AG09319 (cell line): ENCODE measurements at places on chromosomes 16 and 17.

GRCh38 chr16:57044931-57045693 is 47.3 kb upstream of the CPNE2 start:
- no peak for DNase-seq

DNA sequence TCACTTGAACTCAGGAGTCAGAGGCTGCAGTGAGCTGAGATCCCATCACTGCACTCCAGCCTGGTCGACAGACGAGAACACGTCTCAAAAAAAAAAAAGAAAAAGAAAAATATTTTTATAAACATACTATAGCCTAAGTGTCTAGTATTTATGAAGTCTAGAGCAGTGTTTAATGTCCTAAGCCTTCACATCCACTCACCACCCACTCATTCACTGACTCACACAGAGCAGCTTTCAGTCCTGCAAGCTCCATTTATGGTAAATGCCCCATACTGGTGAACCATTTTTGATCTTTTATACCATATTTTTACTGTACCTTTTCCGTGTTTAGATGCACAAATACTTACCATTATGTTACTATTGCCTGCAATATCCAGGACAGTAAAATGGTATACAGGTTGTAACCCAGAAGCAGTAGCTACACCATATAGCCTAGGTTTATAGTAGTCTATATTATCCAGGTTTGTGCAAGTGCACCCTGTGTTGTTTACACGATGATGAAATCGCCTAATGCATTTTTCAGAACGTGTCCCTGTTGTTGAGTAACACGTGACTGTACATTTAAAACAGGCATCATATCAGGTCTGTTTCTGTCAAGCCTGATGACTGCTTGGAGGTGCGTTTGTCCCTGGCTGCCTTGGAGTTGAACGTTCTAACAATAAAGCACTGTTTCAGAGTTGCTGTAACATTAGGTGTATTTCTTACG is 10.1 kb downstream of the NUDT7 start:
- no peak for DNase-seq

- no peak for DNase-seq
Measured at GRCh38 chr17:35790841-35791240, 4.6 kb downstream of the MMP28 start.

GRCh38 chr17:50562242-50563091 is 2.0 kb downstream of the CACNA1G start:
- DNase-seq = no peak

GRCh38 chr17:32019228-32019627 is 12.0 kb downstream of the LRRC37B start:
- no peak for DNase-seq

DNA sequence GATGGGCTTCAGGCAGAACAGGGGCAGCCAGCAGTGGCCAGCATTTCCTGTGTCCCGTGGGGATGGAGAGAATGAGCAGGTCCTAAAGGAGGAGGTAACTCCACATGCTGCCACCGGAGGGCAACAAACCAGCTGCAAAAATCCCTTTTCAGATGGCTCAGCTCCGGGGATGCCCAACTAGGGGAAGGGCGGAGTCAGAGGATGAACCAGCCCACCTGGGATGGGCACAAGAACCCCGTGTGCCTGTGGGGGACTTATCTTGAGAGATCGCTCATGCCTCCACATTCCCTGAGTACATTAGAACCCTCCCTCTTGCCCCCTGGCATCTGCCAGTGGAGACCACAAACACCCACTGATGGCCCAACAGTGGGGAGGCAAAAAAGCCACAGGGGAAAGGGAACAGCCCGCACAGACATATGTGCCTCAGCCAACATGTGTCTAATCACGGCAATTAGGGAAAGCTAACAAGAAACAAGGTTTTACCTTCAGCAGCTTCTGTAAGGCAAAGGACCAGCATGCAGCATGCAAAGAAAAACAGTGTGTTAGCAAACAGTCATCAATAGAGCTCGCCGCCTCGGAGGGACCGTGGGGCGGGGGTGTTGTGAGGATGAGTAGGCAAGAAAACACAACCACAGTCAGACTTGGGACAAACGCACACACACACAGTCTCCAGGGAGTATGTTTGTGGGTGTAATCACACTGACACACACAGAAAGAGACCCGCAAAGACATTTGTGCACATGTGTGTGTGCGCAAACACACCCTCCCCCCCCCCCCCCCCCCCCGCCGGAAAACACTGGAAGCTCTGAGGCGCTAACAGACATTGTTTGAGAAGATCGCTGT is 64.0 kb downstream of the MYO18A start:
- no peak for DNase-seq

DNA sequence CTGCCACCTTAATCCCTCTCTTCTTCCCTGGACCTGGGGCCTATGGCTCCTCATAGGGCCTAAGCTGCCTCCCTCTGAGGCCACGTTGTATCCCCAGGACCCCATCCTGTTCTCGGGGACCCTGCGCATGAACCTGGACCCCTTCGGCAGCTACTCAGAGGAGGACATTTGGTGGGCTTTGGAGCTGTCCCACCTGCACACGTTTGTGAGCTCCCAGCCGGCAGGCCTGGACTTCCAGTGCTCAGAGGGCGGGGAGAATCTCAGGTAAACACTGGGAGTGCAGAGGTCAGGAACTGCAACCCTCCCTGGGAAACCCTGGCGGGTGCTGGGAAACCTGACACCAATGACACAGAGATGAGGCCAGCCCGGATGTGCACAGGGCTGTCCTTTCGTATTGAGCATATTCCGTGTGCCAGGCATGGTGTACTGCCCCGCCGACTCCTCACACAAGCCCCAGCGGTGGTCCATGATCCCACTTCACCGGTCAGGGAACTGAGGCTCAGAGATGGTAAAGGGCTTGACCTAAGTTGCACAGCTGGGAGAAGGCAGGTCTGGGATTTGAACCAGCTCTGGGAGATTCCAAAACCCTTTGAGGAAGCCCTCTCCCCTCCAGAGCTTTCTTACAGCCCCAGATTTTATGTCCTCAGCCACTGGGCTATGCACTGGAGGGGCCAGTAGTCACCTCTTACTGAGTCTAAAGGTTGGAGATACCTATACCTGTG is 22.9 kb downstream of the ANKRD40 start:
- no peak for DNase-seq

DNA sequence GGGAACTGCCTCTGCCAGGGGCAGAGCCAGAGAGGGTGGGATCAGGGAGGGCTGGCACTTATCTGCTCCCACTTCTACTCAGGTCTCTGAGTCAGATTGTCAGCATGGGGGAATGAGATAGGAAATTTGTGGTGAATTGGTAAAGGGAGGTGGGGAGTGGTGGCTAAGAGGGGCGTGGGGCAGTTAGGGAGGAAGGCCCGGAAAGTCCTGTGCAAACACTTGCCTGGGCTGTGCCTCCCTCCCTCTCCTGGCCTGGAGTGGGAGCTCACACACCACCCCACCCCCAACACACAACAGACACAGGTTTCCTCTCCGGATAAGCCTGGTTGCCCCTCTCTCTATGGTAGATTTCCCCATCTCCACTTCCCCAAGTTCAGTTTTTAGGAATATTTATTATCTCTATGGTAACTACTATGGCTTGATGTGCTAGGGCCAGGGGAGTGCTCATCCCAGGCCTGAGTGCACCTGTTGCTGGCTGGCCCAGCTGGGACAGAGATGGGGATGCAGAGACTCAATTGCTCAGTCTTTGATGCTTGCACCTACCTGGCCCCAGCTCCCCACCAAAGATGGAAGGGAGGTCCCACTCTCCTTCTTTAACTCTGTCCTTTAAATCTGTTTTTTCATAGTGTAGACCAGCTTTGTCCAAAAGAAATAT is 2.7 kb downstream of the SPNS2 start:
- DNase-seq = no peak

GRCh38 chr17:68759002-68759342 is 157.8 kb upstream of the FAM20A start:
- DNase-seq = no peak

- no peak for DNase-seq
Measured at GRCh38 chr16:26787924-26788323, 278.8 kb upstream of the C16orf82 start.

- no peak for DNase-seq
Measured at GRCh38 chr17:74240618-74241205, 27.3 kb downstream of the TTYH2 start.

DNA sequence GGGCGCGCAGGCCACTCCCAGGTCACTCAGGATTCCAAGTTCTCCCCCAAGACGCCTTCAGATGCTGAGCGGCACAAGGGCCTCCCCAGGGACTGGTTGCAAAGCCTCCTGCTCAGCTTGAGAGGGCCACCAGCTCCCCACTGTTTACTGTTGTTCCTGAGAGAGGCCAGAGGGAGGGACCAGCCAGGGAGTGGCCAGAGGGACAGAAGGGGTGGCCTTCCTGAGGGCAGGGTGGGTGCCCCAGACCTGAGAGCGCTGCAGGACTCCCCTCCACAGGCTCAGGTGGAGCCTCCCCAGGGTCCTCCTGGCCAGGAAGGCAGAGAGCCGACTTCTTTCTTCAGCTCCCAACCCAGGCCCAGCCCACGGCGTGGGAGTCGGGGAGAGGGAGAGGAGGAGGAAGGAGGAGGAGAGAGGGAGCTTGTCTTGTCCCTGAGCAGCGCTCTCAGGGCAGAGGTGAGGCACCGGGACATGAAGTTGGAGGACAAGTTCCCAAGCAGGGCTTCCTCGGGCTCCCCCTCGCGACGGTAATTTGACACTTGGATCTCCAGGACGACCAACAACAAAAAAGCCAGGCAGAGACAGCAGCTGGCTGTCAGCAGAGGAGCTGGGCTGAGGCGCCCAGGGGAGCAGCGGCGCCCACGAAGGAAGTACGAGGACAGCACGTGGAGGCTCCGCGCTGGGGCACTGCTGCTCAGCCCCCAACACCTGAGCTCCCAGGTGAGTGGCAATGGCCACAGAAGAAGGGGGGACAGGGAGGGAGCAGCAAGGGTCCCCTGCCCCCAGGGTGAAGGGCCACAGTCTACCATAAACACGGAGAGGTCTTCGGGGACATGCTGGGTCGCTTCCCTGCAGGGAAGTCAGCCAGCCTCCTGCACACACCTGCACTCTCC is 497 bp downstream of the SMIM5 start:
- DNase-seq = peak; percentile 77

DNA sequence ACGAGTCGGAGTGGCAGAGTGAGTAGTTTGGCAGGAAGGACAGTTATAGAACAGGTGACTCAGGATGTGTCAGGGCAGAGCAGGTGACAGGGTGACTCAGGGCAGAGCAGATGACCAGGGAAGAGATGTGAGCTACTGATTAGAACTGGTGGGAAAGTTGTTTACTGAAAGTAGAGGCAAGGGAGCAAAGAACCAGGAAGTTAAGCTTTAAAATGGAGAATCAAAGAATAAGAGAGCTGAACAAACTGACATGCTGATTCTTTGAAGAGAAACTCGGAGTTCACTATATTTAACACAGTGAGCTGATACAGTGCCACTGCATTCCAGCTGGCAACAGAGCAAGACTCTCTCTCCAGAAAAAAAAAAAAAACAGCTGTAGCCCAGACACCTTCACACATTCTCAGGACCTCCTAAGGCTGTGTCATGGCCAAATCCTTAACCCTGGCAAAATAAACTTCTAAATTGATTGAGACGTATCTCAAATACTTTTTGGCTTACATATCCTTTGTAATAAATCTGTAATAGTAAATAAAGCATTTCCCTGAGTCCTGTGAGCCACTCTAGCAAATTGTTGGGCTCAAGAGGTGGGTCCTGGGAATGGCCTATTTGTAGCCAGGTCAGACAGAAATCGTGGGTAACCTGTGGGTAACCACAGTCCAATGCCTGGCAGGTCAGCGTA is 12.3 kb upstream of the UBE2I start:
- DNase-seq = no peak

GRCh38 chr17:56970974-56971373 is 7.0 kb upstream of the SCPEP1 start:
- DNase-seq = no peak

DNA sequence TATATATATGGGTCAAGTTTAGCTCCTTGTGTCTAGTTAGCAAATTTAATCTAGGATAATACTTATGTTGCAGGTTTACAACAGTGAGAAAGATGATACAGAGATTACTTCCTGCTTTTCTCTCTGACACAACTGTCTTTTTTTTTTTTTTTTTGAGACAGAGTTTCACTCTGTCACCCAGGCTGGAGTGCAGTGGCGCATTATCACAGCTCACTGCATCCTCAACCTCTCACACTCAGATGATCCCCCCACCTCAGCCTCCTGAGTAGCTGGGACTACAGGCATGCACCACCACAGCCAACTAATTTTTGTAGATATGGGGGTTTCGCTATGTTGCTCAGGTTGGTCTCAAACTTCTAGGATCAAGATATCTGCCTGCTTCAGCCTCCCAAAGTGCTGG is 706.9 kb upstream of the SOX9 start:
- DNase-seq = no peak

- no peak for DNase-seq
Measured at GRCh38 chr17:34644941-34645550, 65.7 kb downstream of the TMEM132E start.

DNA sequence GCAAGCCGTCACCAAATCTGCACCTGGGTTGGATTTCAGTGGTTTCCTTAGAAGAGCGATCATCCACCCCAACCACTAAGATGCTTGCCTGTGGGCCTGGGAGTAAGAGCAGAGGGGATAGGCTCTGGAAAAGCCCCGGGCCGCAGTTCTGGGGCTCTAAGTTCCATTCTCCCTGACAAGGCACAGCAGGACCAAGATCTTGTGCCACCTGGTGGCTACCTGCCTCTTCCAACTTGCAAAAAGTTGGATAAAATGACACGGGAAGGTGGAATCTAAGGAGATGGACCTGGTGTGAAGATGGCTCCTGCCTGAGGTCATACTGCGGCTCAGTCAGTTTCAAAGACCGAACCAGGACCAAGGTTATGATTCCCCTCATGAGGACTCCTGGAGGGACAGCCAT is 42.3 kb downstream of the ABCC12 start:
- DNase-seq = no peak

- DNase-seq = no peak
Measured at GRCh38 chr17:66612993-66613392, 221.9 kb upstream of the CACNG5 start.

GRCh38 chr17:61040666-61041065 is 359.0 kb upstream of the TBX2 start:
- DNase-seq = no peak

DNA sequence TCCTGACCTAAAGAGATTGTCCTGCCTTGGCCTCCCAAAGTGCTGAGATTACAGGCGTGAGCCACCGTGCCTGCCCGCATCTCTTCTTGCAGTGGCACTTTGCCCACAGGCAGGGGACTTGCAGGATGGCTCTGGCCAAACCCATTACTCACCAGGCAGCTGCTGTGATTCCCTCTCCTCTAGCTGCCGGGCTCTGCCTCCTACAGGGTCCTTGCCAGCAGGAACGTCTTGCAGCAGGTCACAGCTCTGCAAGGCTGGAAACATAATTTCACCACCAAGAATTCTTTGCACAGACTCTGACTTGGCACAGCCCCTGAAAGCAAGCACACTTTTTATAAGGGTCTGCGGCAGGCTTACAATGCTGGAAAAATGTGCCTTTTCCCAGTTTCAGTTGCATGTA is 20.3 kb downstream of the COX4I1 start:
- no peak for DNase-seq

- DNase-seq = no peak
Measured at GRCh38 chr17:56558088-56558487, 35.4 kb upstream of the NOG start.

- no peak for DNase-seq
Measured at GRCh38 chr17:20241855-20242254, 225.5 kb downstream of the LGALS9B start.
